ENCODE measurements at places on chromosomes 3 and 15.
A peak's percentile ranks its signal among the peaks of the same experiment; 100 is the strongest.

GRCh38 chr3:185959609-185960521, 22.1 kb upstream of the TRA2B start:
- DNase-seq, result peak; percentile 75
- H3K27ac ChIP-seq, result peak overlapping the region; percentile 95
- H3K4me1 ChIP-seq, result peaks cover 21% of the 10 kb centered on the region
- no peaks in the 10 kb centered on the region for H3K36me3 ChIP-seq

DNA sequence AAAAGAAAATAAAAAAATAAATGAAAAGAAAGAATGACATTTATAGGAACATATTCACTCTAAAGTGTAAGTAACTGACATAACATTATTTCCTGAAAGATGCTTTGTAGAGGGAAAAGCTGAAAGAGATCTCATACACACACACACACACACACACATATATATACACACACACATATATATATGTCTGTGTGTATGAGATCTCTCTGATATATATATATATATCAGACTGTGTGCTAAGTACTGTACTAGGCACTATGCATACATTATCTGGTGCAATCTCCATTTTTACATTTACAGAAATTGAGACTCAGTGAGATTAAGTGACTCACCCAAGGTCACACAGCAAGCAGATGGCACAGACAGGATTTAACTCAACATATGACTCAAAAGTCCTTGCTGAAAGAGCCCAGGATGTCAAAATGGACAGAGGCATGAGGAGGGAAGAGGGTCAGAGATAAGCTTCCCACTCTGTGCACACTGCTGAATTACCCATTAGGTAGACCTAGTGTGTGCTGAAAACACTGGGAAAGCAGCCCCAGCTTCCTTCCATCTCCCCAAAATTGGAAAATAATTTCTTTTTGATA, 15.0 kb downstream of the BHLHE40 start:
- no peaks in the 10 kb centered on the region for H3K36me3 ChIP-seq
- no peaks in the 10 kb centered on the region for H3K27me3 ChIP-seq
- H3K27ac ChIP-seq, result peak overlapping the region; percentile 97
- peaks cover 50% of the 10 kb centered on the region for H3K4me1 ChIP-seq
- no peak overlapping the region for H3K4me3 ChIP-seq

DNA sequence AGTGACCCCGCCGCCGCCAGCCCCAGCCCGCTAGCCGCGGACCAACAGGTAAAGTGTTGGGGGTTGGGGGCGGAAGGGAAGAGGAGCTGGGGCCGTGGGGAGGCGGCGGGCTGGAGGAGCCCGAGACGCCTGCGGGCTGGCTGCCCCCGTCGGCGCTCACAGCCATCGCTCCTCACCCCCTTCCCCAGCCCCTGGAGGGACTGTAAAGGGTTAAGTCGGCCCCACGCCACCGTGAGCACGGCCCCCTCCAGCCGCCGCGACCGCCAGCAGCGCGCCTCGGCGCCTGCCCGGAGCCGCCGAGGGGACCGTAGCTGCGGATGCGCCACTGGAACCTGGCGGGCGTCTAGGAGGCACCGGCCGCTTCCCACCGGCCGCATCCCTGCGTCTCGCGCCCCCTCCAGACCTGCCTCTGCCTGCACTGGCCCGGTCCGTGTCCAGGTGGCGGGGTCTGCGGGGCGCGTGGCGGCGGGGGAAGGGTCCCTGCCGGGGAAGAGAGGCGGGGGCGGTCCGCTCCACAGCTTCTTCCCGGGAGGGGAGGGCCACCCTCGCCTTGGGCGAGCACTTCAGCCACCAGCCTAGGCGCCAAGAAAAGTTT, 522 bp downstream of the MED12L start:
- H3K36me3 ChIP-seq, result no peaks in the 10 kb centered on the region
- H3K27me3 ChIP-seq, result peaks cover 41% of the 10 kb centered on the region
- H3K4me1 ChIP-seq, result peaks cover 5% of the 10 kb centered on the region
- no peak overlapping the region for H3K27ac ChIP-seq
- DNase-seq, result no peak
- peak overlapping the region; percentile 73 for H3K4me3 ChIP-seq

DNA sequence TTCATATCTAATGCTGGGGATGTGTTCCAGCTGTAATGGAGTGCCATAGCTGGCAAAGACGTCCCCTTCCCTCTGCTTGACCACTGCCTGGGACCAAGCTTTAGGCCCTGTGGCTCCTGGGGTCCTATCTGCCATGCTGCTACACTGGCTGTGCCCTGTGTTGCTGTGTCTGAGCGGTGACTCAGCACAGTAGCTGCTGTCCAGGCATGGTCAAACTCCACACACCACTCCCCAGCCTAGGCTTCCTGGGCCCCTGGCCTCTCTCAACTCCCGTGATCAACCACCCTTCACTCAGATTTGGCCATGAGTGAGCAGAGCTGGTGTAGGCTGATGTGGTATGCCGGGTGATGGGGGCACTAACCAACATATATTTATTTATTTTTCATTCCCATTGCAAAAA, 27.0 kb downstream of the EPHB1 start:
- H3K4me3 ChIP-seq, result no peak overlapping the region
- no peaks in the 10 kb centered on the region for H3K36me3 ChIP-seq
- no peaks in the 10 kb centered on the region for H3K27me3 ChIP-seq
- no peaks in the 10 kb centered on the region for H3K4me1 ChIP-seq
- no peak for DNase-seq
- H3K27ac ChIP-seq, result no peak overlapping the region

DNA sequence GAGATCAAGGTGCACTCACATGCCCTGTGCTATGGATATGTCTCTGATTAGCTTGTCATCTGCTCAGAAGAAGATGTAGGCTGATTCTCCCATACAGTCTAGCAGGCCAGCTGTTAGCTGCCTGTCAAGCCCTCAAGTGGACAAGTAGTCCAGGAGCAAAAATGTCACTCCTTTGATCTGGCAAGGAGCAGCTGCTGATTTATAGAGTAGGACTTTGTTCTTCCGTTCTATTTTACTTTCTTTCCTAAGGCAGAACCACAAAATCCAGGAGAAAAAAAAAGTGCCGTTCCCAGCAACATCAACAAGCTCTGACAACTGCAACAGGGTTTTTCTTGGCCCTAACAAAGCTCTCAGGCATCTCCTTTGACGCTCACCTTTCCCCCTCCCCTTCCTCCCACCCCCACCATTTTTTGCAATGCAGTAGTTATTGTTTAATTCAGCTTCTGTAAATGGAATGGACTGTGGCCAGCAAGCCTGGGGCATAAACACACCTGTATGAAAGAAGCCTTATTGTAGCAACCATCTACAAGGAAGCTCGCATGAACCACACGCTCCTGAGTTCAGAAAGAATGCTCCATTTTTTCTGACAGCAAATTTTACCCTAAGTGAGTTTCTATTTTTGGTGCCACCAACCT, 196.3 kb downstream of the MEIS2 start:
- H3K4me1 ChIP-seq, result no peaks in the 10 kb centered on the region
- H3K27ac ChIP-seq, result no peak overlapping the region
- H3K4me3 ChIP-seq, result no peak overlapping the region

Measured in PC-3 (cell line).